ENCODE measurements at places on chromosomes 5 and 9.

GRCh38 chr5:162824360-162824759 is 613.0 kb upstream of the CCNG1 start:
- no peak overlapping the region for H3K4me3 ChIP-seq
- no peak for DNase-seq
- no peaks in the 10 kb centered on the region for H3K36me3 ChIP-seq
- no peak overlapping the region for H3K27ac ChIP-seq

GRCh38 chr5:87770601-87771121 is 357.9 kb upstream of the CCNH start:
- H3K4me1 ChIP-seq = no peaks in the 10 kb centered on the region
- no peak overlapping the region for H3K4me3 ChIP-seq
- no peak overlapping the region for H3K27ac ChIP-seq
- H3K36me3 ChIP-seq = no peaks in the 10 kb centered on the region
- peaks cover 37% of the 10 kb centered on the region for H3K27me3 ChIP-seq
- DNase-seq = no peak

DNA sequence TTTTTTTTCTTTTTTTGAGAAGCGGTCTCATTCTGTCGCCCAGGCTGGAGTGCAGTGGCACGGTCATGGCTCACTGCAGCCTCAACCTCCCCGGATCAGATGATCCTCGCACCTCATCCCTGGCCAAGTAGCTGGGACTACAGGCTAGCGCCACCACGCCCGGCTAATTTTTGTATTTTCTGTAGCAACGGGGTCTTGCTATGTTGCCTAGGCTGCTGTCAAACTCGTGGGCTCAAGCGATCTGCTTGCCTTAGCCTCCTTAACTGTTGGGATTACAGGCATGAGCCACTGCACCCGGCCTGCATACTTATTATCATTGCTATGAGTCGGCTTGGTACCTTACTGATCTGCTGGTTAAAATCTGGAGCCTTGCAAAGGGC is 790 bp upstream of the IARS1 start:
- peak overlapping the region; percentile 93 for H3K4me3 ChIP-seq
- no peaks in the 10 kb centered on the region for H3K27me3 ChIP-seq
- H3K4me1 ChIP-seq = peaks cover 28% of the 10 kb centered on the region
- H3K36me3 ChIP-seq = peaks cover 33% of the 10 kb centered on the region
- no peak for DNase-seq

DNA sequence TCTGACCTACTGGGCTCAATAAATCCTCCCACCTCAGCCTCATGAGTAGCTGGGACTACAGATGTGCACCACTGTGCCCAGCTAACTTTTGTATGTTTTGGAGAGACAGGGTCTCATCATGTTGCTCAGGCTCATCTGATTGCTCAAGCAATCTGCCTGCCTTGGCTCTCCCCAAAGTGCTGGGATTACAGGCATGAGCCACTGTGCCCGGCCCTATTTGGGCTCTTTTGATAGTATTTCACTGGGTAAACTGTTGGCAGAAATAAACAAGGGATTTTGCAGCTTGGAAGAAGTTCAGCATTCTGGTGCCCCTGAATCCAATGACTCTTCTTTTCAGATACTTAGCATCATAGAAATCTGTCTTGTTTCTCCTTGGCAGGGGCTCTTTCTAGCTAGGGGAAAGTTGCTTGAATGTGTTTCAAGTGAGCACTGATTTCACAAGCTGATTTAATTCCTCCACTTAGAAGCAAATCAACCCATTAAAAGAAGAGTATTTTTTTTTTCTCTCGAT is 146.8 kb downstream of the PAPPA start:
- DNase-seq = no peak
- H3K27ac ChIP-seq = no peak overlapping the region
- no peaks in the 10 kb centered on the region for H3K27me3 ChIP-seq

- H3K27ac ChIP-seq = no peak overlapping the region
- no peaks in the 10 kb centered on the region for H3K4me1 ChIP-seq
- H3K4me3 ChIP-seq = no peak overlapping the region
- no peaks in the 10 kb centered on the region for H3K36me3 ChIP-seq
Observed at GRCh38 chr5:58940446-58940845, 357.6 kb downstream of the RAB3C start.

DNA sequence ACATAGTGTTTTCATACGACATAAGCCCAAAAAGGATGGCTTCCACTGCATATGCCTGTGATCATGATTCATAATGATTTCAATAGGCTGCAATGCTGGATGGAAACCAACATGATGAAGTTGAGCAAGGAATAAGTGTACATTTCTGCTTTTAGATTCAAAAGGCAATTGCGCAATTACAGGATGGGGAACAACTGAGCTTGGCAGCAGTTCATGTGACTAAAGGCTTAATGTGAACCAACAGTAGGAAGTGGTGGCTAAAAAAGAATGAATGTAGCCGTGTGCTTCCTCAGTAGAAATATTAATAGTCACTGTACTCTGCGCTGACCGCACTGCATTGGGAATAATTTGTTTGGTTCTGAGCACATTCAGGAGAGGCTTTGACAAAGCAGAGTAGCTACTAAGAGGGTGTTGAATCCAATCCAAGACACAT is 51.2 kb downstream of the SLC1A3 start:
- no peak overlapping the region for H3K4me3 ChIP-seq
- peaks cover 28% of the 10 kb centered on the region for H3K27me3 ChIP-seq
- H3K36me3 ChIP-seq = no peaks in the 10 kb centered on the region
- H3K4me1 ChIP-seq = no peaks in the 10 kb centered on the region
- no peak for DNase-seq
- no peak overlapping the region for H3K27ac ChIP-seq

GRCh38 chr9:120869726-120870125 is 7.3 kb downstream of the PHF19 start:
- no peaks in the 10 kb centered on the region for H3K27me3 ChIP-seq
- DNase-seq = no peak
- peak overlapping the region; percentile 92 for H3K27ac ChIP-seq
- H3K36me3 ChIP-seq = peaks cover 34% of the 10 kb centered on the region

DNA sequence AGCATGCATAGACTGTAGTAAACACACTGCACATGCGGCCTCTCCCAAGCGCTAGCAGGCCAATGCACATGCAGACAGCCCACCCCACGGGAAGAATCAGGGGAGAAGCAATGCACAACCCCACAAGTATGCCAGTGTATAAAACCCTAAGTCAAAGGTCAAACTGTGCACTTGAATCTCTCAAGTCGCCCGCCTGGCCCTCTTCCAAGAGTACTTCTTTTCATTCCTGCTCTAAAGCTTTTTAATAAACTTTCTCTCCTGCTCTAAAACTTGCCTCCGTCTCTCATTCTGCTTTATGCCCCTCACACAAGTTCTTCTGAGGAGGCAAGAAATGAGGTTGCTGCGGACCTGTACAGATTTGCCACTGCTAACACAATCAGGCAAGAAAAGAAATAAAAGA is 50.4 kb downstream of the PTPDC1 start:
- no peak overlapping the region for H3K27ac ChIP-seq
- H3K4me1 ChIP-seq = no peaks in the 10 kb centered on the region
- no peak overlapping the region for H3K4me3 ChIP-seq
- H3K27me3 ChIP-seq = peaks cover 25% of the 10 kb centered on the region
- H3K36me3 ChIP-seq = no peaks in the 10 kb centered on the region
- no peak for DNase-seq

- H3K27me3 ChIP-seq = peaks cover 43% of the 10 kb centered on the region
- H3K27ac ChIP-seq = peak overlapping the region; percentile 33
- no peak overlapping the region for H3K4me3 ChIP-seq
- H3K4me1 ChIP-seq = peaks cover 15% of the 10 kb centered on the region
- H3K36me3 ChIP-seq = no peaks in the 10 kb centered on the region
- DNase-seq = peak; percentile 51
Observed at GRCh38 chr9:98998441-98999151, 54.9 kb downstream of the COL15A1 start.

DNA sequence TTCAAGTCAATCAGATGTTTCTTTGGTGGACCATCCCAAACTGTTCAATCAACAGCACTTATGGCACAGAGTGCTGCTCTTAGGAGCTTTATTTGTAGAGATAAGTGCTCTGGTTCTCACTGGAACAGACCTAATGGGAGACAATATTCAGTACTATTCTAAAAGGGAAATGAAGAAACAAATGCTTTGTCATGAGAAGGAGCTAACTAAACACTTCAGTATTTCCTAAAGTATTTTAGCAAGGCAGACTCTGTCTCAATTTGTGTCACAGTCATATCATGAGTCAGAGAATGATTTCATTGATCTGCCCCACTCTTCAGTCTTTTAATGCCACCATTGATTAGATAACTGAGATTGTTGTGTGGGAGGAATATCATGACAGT is 175.3 kb downstream of the SLF1 start:
- peaks cover 31% of the 10 kb centered on the region for H3K4me1 ChIP-seq
- peak overlapping the region; percentile 88 for H3K27ac ChIP-seq

- no peaks in the 10 kb centered on the region for H3K36me3 ChIP-seq
- H3K27ac ChIP-seq = no peak overlapping the region
- H3K27me3 ChIP-seq = no peaks in the 10 kb centered on the region
- DNase-seq = no peak
- H3K4me1 ChIP-seq = no peaks in the 10 kb centered on the region
Observed at GRCh38 chr9:8473244-8474020, 673.9 kb upstream of the DMAC1 start.

- H3K27me3 ChIP-seq = peaks cover 54% of the 10 kb centered on the region
- no peak overlapping the region for H3K4me3 ChIP-seq
- no peak overlapping the region for H3K27ac ChIP-seq
Observed at GRCh38 chr9:89841456-89841855, 236.6 kb downstream of the GADD45G start.

- DNase-seq = peak; percentile 27
- H3K4me3 ChIP-seq = peak overlapping the region; percentile 20
- H3K27ac ChIP-seq = peak overlapping the region; percentile 83
- peaks cover 3% of the 10 kb centered on the region for H3K36me3 ChIP-seq
- H3K4me1 ChIP-seq = peaks cover 9% of the 10 kb centered on the region
Observed at GRCh38 chr5:173781816-173782670, 106.1 kb upstream of the CPEB4 start.

GRCh38 chr9:131776473-131776872 is 36.6 kb upstream of the RAPGEF1 start:
- no peak overlapping the region for H3K27ac ChIP-seq
- H3K36me3 ChIP-seq = no peaks in the 10 kb centered on the region
- no peak overlapping the region for H3K4me3 ChIP-seq
- H3K4me1 ChIP-seq = peaks cover 2% of the 10 kb centered on the region
- DNase-seq = no peak
- peaks cover 100% of the 10 kb centered on the region for H3K27me3 ChIP-seq

DNA sequence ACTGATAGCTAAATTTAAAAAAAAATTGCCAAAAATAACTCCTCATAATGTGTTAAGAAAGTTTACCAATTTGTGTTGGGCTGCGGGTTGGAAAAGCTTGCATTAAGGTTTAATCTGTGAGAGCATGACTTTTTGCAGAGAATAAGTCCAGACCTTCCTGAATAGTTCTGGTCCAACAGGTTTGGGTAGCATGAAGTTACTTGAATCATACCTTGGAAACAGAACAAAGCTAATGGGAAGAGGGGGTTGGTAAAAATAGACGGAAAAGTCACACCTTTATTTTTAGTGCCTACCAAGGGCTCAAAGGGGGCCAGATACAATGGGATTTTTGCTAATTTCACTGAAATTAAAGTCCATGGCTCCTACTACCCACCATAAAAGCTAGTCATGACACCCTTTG is 17.1 kb upstream of the MATR3 start:
- peaks cover 39% of the 10 kb centered on the region for H3K4me1 ChIP-seq
- DNase-seq = no peak
- H3K36me3 ChIP-seq = peaks cover 27% of the 10 kb centered on the region
- H3K4me3 ChIP-seq = no peak overlapping the region

- no peak for DNase-seq
- H3K27ac ChIP-seq = no peak overlapping the region
- no peaks in the 10 kb centered on the region for H3K36me3 ChIP-seq
- H3K27me3 ChIP-seq = peaks cover 19% of the 10 kb centered on the region
- H3K4me3 ChIP-seq = no peak overlapping the region
Observed at GRCh38 chr5:135246605-135246922, 152.5 kb downstream of the MACROH2A1 start.

Data from effector memory CD8-positive, alpha-beta T cell (primary cell).